ENCODE measurements at places on chromosomes 4 and X.

- no peak for DNase-seq
Observed at GRCh38 chrX:136778020-136778419, 2.7 kb downstream of the ARHGEF6 start.

DNA sequence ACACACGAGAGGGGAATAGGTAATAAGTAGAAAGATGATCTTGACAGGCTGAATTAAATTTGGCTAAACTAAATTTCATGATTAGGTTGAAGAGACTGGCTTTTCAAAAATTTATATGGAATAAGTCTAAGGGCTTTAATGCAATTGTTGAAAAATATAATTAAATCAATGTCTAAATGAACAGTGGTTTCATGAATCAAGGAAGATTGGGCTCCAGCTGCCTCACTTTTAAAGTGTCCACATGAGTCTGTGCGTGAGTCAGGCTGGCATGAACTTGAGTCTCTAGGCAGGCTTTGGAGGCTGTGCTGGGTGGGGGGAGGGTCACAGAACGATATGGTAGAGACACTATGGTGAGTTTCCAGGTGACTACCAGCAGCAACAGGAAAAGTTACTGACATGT, 111.9 kb downstream of the SORBS2 start:
- no peak for DNase-seq

GRCh38 chr4:177375372-177375771, 65.7 kb downstream of the NEIL3 start:
- DNase-seq = no peak

- DNase-seq = no peak
Observed at GRCh38 chr4:113945906-113946305, 33.5 kb downstream of the ARSJ start.

DNA sequence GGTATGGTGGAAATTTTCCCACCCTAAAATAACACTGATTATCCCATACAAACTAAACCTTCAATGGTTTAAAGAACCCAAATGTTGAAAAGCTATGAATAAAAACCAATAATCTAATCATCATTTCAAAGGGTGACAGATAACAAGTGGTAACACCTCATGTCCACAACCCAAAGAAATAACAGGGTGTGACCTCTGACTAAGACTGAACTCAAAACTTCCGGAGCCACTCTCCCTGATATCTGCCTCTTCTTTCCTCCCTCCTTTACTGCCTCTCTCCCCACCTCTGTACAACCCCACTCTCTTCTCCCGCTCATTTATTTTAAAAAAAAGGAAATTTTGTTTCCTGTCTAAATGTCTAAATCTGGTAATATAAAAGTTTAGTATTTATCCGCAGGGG, 11.5 kb downstream of the FBXW7 start:
- no peak for DNase-seq

DNA sequence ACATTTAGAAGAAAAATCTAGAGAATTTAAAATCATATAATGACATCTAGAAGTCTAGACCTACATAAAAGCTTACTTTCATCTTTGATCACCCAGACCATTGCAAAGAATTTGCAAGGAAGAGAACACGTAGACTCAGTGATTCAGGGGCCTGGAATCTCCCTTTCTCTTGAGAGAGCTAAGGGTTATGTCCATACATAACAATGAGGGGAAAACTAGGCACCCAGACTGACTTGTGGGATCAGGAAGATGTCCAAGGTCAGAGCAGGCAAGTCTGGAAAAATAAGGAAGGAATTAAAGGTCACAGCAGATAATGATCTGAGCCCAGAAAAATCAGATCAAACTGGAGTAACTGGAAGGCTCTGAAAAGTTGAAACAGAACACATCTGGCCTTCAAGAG, 198.4 kb upstream of the SFRP2 start:
- no peak for DNase-seq

- no peak for DNase-seq
Observed at GRCh38 chr4:182142176-182143085, 100.8 kb upstream of the TENM3 start.

DNA sequence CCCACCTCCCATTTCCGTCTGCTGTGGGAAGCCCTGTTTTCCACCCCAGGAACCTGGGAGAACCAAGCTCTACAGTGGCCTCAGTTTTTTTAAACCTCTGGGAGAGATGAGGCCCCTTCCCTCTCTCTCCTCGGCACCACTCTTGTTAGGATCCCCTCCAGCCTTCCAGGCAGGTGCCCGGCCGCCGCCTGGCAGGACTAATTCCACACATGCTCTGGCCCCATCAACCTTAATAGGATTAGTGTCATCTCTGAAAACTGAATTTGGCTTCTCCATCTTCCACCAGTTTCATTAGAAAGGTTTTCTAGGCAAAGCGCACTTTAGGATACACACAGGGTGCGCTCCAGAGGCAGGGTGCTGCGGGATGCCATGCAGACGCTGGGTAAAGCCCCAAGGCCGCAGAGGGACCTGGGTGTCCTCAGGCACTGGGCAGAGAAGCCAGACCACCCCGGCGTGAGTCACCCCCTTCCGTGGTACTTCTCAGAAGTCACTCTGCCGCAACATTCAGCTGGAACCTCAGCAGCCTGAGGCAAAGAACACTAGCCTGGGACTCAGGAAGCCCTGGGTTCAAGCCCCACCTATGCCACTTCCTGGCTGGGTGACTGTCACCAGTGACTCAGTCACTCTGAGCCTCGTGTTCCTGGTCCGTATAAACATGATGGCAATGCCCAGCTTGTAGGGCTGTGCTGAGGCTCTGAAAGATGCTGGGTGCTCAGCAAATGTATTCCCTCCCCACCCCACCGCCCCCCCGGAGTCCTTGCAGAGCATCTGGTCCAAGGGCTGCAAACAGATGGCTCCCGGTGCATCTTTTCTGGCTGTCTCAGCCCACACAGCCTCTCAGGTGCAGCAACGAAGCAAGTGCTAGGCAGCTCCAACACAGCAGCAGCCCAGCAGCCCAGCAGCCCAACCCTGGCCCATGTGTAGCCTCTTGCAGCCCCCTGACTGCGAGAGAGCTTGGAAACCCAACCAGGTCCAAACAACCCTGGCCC, 29.1 kb downstream of the PPP2R2C start:
- DNase-seq = no peak

- DNase-seq = no peak
Observed at GRCh38 chrX:117010243-117010642, 547.5 kb upstream of the CT83 start.

GRCh38 chr4:30518211-30518610, 202.0 kb upstream of the PCDH7 start:
- DNase-seq = no peak

GRCh38 chr4:107034091-107034995, 1.8 kb downstream of the DKK2 start:
- peak; percentile 4 for DNase-seq

DNA sequence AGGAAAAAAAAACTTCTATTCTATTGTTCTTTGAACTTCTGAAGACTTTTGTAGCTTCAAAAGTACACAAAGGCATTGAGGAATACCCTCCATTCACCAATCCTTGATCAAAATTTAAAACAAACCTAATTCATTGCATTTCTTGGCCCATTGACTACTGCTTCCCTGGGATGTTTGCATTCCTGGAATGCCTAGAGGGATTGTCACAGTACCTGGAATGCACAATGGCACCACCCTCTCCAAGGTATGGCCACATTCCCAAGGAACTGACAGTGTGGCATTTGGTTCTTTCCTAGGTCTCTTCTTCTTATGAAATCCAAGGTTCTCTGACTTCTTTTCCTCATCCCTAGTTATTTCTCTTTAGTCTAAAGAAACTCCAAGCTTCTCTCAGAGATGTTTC, 600.7 kb downstream of the CCSER1 start:
- no peak for DNase-seq

- no peak for DNase-seq
Observed at GRCh38 chr4:7206911-7207567, 14.7 kb downstream of the SORCS2 start.

- no peak for DNase-seq
Observed at GRCh38 chr4:118680808-118681207, 4.4 kb upstream of the METTL14 start.

GRCh38 chr4:168888715-168889215, 121.3 kb downstream of the CBR4 start:
- no peak for DNase-seq

DNA sequence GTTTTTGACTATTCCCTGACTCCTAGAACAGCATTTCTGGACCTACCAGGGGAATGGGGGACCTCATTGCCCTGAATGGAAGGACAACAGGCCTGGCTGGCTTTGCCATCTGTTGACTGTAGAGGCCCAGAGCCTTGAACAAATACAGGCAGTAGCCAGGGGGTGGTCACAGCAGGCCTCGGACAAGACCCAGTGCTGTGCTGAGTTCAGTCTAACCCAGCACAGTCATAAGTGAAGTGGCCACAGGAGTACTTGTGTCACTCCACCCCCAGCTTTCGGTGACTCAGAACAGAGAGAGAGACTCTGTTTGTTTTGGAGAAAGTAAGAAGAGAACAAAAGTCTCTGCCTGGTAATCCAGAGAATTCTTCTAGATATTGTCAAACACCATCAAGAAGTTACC, 310.0 kb downstream of the PRR32 start:
- DNase-seq = no peak

GRCh38 chr4:158007566-158007965, 165.3 kb downstream of the GASK1B start:
- no peak for DNase-seq

DNA sequence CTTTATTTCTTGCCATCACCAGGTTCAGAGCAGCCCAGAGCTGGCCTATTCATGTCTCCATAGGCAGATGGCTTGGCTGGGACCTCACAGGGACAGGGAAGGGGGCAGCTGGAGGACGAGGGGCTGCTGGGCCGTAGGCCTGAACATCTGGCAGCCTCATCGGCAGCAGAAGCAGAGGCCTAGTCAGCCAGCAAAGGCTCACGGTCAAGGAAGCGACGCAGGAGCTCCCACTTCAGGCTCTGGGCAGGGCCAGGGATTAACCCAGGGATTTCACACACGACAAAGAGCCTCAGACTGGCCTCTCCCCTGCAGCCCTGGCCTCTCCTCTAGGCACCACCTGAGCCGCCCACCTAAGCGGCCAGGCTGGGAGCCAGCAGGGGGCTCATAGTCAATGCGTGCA, 46.0 kb upstream of the MAN2B2 start:
- no peak for DNase-seq

- DNase-seq = no peak
Observed at GRCh38 chrX:56726605-56727004, 2.4 kb upstream of the NBDY start.

DNA sequence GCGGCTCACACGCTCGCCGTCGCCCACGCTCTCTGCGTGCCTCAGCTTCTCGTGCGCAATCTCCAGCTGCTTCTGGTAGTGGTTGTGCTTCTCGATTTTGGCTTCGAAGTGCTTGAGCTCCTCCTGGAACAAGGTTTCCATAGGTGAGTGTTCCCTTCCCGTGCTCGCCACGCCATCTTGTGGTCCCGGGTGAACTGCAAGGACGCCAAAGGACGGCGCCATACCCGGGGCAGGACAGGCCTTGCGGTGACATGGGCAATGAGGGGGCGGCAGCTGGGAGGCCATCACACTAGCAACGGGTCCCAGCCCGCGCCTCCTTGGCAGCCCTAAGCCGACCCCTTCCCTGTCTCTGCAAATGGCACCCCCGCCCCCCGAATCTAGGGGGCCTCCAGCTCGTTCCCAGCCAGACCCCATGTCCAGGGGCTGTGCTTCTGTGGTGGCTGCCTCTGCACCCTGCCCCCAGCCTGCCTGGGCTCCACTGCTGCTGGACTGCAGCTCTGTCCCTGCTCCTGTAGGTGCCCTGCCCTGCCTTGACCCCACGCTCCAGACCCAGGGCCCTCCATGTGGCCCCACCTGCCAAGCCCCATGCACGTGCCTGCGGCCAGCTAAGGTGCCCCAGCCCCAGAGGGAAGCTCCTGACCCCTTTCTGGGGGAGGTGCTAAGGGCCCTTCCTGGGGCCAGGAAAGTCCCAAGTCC, 17.3 kb downstream of the LRPAP1 start:
- no peak for DNase-seq

DNA sequence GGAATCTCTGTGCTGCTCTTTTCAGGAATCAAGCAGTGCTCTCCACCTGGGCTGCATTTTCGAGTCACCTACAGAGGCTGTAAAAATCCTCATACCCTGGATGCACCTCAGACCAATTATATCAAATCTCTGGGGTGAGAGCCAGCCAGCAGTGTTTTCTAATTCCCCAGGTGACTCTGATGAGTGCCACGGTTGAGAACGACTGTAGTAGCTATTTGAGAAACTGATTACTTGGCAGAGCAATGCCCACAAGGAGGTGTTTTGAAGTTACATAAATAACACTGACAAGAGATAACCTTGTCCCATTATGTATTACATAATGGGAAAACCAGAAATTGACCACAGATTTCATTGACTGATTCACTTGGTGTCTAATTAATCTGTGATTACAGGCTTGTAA, 46.8 kb downstream of the CLCN4 start:
- no peak for DNase-seq

DNA sequence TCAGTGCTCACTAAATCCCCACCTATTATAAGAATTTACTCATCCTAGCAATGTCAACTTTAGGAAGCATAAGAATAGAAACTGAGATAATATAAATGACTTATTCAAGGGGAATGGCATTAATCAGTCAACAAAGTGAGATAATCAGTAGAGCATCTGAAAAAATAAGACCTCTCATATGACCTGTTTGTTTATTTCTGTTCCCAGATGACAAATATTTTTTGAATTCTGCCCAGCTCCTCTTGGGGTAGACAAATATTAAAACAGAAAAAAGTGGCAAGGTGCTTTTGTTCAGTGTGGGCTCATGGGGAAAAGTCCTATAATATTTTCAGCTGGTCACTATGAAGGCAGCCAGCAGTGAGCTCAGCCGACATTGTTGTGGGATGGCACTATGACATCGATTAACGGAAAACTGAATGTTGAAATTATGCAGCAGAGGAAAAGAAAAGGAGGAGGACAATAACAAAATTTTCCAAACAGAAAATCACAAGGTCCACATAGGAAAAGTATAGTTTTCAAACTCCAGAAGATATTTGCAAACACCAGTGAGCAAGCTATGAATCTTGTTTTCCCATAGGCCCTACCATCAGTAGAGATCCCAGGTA, 109.6 kb downstream of the ANXA3 start:
- DNase-seq = no peak

DNA sequence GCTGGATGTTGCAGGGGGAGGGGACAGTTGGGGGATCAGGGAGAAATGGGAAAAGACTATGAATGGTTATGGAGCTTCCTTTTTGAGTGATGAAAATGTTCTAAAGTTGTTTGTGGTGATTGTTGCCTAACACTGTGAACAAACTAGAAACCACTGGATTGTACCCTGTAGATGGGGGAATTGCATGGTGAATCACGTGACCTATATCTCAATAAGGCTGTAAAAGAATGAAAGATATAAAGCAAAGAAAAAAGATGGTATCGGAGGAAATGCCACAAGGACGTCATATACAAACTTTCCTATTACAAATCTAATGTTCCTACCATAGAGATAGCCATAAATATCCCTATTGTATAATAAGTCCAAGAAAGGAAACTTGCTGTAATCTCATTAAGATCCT, 20.6 kb upstream of the CT55 start:
- no peak for DNase-seq

- DNase-seq = no peak
Observed at GRCh38 chr4:7808752-7809151, 130.9 kb downstream of the AFAP1 start.

GRCh38 chrX:39162322-39162735, 361.1 kb downstream of the MID1IP1 start:
- peak; percentile 57 for DNase-seq

GRCh38 chrX:88613338-88613737, 133.7 kb upstream of the CPXCR1 start:
- DNase-seq = no peak

Measured in activated CD4-positive, alpha-beta T cell treated with anti-CD3 and anti-CD28 coated beads, Interleukin-2, amount 50 U/mL, for 48 hours (primary cell).